Uterus (tissue), 4 donors: ENCODE measurements at places on chromosomes 1 and 21.

GRCh38 chr1:247904122-247904521 is 8.7 kb downstream of the OR2W3 start:
- no peak for DNase-seq

DNA sequence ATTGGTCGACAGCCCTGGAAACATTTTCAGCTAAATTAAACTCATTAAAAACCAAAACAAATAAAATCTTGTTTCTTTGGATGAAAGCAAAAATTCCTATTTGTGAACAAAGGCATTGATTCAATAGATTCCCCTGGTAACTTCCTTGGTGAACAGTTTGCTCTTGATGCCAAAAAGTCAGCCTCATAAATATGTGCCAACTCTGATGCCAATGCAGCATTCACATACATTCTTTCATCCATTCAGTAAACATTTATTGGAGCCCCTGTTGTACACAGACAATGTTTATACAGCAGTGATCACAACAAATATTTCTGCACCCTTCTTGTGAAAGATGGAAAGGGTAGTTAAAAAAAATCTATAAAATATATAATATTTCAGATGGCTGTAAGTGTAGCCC is 107.8 kb downstream of the PLD5 start:
- no peak for DNase-seq

- no peak for DNase-seq
Observed at GRCh38 chr21:33434770-33435360, 31.7 kb downstream of the IFNGR2 start.

GRCh38 chr1:23069675-23070074 is 50.4 kb downstream of the KDM1A start:
- DNase-seq: no peak

GRCh38 chr1:231971397-231972110 is 345.0 kb downstream of the DISC1 start:
- DNase-seq: no peak

GRCh38 chr1:53258216-53258615 is 19.9 kb upstream of the MAGOH start:
- no peak for DNase-seq

DNA sequence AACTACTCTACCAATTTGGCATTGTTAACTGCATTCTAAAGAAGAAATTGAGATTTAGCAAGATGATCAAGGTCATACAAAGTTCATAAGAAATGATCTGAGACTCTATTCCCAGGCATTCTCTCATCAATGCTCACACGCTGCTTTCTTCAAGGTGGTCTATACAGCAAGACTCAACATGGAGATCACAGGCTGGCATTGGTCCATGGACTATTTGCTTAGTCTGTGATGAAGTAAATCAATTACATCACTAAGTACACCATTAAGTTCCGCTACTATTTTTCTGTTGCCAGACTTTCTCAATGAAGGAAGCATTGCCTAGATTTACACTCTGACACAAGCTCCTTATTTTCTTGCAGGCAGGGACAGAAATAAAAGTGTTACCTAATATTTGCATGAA is 51.9 kb upstream of the CYP2J2 start:
- no peak for DNase-seq

- no peak for DNase-seq
Observed at GRCh38 chr21:41883582-41883981, 4.4 kb upstream of the PRDM15 start.

- no peak for DNase-seq
Observed at GRCh38 chr21:45451771-45452182, 46.8 kb downstream of the COL18A1 start.

GRCh38 chr1:198865319-198865718 is 226.5 kb downstream of the PTPRC start:
- no peak for DNase-seq

GRCh38 chr1:69139007-69139406 is 428.7 kb upstream of the LRRC7 start:
- no peak for DNase-seq

DNA sequence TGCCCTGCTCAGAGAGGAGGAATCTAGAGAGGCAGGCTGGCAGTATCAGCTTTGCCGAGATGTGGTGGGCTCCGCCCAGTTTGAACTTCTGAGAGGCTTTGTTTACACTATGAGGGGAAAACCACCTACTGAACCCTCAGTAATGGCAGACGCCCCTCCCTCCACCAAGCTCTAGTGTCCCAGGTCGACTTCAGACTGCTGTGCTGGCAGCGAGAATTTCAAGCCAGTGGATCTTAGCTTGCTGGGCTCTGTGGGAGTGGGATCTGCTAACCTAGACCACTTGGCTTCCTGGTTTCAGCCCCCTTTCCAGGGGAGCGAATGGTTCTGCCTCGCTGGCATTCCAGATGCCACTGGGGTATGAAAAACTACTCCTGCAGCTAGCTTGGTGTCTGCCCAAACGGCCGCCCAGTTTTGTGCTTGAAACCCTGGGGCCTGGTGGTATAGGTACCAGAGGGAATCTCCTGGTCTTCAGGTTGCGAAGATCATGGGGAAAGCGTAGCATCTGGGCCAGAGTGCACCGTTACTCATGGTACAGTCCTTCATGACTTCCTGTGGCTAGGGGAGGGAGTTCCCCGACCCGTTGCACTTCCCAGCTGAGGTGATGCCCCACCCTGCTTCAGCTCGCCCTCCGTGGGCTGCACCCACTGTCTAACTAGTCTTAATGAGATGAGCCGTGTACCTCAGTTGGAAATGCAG is 43.6 kb downstream of the C21orf91 start:
- no peak for DNase-seq

DNA sequence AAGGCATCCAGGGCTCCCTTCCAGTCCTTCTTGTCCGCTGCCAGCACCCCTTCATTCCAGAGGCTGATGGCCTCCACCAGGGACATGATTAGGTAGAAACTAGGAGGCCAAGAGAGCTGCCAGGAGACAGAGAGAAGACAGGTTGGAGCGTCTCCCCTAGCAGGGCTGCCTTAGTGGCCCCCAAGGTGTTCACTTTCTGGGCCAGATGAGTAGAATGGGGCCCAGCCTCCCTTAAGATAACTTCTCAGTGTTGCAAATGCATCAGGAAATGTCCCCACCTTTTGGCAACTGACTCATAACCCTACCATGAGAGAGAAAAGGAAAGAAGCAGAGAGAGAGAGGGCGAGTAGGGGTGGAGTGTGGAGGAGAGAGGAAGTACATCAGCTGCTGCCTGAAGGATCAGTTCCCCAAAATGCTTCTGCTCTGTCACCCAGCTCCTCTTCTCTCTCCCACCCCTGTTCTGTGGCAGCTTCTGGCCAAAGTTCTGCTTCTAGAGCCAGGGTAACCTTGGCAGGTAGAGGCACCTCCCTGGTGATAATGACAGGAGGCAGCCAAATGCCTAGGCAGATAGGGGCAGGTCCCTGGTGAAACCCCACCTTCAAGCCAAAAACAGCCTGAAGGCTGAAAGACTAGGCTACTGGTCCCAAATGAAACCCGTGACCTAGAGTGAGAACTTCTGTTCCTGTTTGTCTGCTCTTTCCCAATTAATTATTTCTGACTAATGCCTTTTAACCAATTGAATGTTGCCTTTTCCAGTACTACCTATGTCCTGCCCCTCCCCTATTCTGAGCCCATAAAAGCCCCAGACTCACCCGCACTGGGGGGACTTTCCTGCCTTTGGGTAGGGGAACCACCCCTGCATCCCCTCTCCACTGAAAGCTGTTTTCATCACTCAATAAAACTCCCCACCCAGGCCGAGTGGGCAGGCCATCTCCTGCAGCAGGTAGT is at the start of gene NCF2:
Gene NCF2, minus strand, starts transcription at position 216 of the 948 bp plus-strand sequence. Its CDS starts 130 bp downstream, at position 86.
- DNase-seq: no peak

- DNase-seq: peak; percentile 80
Observed at GRCh38 chr1:32066489-32066873, 6.3 kb upstream of the TMEM39B start.

GRCh38 chr1:118298397-118298796 is 113.4 kb upstream of the SPAG17 start:
- DNase-seq: no peak

DNA sequence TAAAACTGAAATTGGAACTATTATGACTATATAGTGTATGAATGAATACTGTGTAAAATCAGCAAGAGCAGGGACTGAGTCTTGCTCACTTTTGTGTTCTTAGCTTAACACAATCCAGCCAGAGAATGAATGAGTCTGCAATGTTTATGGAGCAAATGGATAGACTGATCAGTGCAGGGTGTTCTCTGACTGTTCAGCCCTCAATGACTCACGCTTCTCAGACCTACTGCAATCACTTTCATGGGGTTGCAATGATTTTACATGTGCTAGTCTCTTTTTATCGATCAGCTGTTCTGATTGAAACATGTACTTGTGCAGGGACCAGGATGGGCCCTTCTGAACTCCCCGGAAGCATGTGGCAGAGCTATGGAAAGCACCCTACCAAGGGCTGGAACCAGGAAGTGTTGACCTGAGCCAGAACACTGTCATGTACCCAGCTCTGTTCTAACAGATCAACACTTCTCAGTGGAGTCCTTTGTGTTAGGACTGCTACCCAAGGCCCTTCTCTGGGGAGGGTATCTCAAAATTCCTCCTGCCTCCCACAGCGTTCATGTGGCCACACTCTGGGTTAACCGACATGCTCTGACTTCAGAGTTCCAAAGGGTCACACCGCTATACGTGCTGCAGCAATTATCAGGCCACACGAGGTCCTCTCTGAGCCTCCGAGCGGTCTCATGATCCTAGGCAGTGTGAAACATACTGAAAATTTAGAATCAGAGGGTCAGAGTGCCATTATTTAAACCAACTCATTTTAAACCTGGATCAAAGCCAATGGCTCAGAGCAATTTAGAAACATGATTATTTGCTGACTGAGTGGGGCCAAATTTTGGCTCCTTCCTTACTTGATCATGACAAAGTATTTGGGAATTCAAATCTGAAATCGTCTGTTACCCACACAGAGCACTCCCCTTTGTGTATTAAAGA is 35.2 kb downstream of the GRIK1 start:
- no peak for DNase-seq

- DNase-seq: no peak
Observed at GRCh38 chr1:210358626-210359025, 29.9 kb downstream of the HHAT start.

DNA sequence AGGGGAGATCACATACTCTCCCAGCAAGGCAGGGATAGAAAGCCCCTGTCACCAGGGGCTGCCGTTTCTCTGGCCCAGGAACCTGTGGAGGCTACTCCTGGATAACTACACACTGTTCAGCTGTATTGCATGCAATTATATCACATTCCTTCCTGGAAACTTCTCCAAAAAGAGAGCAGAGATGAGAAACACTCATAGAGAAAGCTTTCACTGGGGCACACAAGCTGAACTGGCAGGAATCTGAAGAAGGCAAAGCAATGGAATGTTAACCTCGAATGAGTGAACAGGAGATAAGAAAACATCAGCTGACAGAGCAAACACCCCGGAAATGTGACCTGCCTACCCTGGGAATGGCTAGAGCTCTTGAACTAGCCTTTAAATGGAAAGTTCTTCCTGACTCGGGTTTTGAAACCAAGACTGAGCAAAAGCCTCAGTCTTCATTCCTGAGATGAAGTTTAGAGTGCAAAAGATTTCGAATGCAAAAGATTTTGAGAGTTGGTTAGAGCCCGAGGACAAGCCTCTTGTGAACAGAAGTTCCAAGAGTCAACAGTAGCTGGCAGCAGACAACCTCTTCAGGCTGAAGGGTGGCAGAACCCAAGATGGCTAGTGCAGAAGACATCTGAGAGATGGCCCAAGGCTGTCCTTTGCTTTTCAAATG is 32.3 kb downstream of the CCN1 start:
- no peak for DNase-seq
